ENCODE measurements at places on chromosomes 12 and 14. TPM values are rescaled to one million over a fixed set of nuclear protein-coding genes. Genes with fewer than 3 reads are reported as not detected.

DNA sequence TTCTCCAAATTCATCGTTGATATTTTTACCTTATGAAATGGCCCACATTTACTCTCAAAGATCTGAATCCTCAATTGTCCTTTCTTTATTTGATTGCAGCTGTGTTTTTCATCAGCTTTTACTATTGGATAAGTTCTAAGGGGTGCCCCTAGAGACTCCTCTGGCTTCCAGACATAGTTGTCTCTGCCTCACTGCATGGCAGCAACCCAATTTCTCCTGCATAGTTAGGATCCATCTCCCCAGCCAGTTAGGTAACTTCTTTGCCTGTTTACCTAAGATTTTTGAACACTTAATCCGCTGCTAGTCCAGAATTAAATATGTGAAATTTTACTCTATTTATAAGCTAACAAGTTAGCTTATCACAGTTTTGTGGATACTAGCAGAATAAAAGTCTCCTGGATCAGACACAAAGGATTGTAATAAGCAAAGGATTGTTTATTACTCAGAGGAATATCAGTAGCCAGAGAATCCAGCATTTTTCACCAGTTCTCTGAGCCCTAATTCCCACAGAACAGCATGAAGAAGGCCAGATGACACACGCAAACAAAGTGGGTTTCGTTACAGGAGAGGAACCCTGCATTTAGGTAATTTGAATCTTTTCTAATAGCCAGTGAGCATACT lies 101.1 kb downstream of the BBS10 start:
- DNase-seq: no peak

GRCh38 chr12:1703771-1704722 lies 13.2 kb downstream of the ADIPOR2 start:
- DNase-seq: no peak

ABHD4 gene
- 25.8 TPM for total RNA-seq

EGLN3 gene
- 2.3 TPM for total RNA-seq

DNA sequence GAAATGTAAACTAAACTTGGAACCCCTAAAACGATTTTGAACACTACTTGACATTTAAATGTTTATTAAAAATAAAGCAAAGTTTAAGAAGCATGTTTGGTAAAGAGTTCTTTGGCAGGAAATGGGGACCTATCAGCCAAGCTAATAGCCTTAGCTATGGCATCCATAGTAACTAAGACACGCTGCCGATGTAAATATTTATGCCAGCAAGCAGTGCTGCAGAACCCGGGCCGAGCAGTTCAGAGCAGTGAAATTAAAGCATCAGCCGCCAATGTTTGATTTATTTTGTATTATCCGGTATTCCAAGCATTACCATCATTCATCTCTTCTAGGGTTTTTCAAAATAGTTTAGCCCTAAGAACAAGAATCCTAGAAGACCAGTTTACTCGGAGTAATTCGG lies 61.6 kb downstream of the PPP2R5C start:
- DNase-seq: no peak

CNPY2 gene
- total RNA-seq: 84.0 TPM

DNA sequence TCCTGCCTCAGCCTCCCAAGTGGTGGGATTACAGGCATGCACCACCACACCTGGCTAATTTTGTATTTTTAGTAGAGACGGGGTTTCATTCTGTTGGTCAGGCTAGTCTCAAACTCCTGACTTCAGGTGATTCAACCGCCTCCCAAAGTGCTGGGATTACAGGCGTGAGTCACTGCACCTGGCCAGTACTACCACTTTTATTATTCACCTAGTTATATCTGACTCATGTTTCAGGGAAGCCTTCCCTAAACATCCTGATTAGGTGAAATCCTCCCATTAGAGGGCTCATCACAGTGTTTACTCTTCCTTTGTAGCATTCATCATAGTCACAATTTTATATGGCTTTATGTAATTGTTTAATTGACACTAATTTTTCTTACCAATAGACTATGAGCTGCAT lies 295.3 kb upstream of the SOX5 start:
- DNase-seq: no peak

- DNase-seq: no peak
These were observed 188.9 kb downstream of the SLC41A2 start for GRCh38 chr12:104769144-104769561.

DNA sequence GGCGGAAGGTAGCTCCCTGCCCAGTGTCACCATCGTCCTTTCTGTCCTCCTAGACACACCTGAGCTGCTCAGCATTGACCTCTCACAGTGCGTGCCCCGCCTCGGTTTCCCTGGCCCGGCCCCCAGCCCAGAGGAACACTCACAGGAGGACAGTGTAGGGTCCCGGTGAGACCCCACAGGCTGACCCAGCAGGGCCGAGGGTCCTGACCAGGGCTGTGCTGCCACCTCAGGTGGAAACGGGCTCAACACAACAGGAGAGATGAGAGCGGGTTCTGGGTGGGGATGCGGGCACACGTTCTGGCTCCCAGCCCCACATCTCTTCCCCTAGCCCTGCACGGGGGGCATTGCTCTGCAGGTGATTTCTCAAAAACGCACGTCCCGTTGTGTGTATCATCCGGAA lies 98.1 kb downstream of the PIWIL1 start:
- no peak for DNase-seq

DNA sequence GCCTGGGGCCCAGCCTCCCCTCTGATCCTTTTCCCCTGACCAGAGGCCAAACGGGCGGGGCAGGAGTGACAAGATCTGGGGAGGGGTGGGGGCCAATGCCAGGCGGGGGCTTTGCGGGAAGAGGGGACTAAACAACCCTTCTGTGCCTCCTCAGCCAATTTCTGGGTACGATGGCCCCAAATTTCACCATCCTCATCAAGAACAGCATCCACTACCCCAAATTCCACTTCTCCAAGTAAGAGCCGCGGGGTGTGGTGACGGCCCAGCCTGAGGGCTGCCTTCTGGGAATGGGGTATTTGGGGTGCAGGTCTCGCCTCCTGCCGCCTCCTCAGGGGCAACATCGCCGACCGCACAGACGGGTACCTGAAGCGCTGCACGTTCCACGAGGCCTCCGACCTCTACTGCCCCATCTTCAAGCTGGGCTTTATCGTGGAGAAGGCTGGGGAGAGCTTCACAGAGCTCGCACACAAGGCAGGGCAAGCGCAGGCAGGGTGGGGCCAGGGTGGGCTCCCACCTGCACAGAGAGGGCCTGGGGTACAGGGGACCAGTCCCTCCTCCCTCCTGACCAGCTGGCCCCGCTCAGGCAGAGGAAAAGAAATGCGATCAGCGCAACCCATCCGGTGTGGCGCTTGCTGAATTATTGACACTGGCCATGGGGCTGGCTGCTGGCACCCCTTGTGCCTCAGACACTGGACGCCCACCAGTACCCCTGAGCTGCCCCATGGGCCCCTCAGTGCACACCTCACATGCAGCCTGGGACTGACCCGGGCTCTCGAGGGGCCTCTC lies 1.7 kb downstream of the P2RX2 start:
- no peak for DNase-seq

ABCD2 gene
- total RNA-seq: not detected

DNA sequence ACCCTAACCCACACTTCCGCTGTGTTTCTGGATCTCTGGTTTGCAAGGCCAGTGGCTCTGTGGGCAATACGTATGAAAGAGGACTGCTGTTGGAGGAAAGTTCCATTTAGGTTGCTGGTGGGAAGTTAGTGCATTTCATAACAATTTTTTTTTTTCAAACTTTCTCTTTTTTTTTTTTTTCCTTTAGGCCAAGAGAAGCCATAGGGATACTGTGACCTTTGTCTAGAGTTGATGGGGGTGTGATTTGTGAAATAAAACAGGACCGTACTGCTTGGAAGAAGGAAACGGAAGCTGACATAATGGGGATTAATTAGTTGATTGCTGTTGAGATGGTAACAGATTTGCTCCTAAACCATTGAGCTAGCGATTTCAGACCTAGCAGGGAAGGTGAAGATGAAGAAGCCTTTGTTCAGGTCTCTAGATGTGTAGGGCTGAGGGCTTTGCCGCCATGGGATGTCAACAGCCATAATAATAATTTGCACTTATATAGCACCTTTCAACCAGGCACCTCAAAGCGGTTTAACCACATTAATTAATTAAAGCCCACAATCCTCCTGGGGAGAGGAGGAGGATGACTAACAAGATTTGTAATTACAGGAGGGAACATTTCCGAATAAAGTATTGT lies 315.3 kb downstream of the ZFP36L1 start:
- DNase-seq: no peak

GRCh38 chr12:81005606-81006005 lies 67.9 kb upstream of the LIN7A start:
- no peak for DNase-seq

TAS2R30 gene
- total RNA-seq: 1.6 TPM

DNA sequence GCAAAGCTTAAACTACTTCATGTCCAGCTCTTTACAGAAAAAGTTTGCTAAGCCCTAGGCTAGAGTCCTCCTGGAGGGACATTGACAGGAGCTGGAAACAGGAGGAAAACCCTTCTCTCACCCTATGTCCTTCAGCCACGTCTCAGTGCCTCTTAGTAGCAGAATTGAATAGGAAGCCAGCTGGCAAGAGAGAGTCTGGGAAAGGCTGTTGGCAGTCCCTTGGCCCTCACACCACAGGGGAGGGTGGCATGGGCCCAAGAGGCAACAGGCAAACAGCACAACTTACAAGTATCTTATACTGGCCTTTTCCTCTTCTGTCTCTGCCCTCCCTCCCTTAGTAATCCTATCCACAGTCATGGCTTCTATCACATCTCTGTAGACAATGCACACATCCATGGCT lies 27.7 kb upstream of the DHRS2 start:
- peak; percentile 89 for DNase-seq

- no peak for DNase-seq
These were observed 3.5 kb downstream of the XRCC3 start for GRCh38 chr14:103711516-103712431.

DNA sequence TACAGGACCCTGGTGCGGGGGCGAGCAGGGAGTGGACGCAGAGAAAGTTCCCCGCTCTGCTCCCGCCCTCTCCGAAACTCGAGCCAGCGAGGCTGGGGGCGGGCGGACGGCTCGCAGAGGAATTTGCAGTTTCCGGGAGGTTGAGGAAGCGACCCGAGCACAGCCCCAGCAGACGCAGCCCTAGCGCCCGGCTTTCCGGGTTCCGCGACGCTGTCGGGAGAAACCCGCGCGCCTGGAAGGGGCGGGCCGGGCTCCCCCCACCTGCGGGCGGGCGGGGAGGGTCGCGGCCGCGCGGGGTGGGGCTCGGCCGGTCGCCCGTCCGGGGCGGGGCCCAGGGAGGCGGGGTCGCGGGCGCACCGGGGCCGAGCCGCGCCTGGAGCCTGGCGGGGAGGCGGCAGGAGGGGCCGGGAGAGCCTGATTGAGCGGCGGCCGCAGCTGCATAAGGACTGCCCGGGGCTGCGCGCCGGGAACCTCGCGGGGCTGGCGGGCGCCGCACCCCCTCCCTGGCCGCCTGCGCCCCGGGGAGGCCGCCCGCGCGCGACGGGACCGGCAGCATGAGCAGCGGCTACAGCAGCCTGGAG lies at the start of gene RASSF3:
RASSF3 (plus strand) TSS at position 417 of the 581 bp plus-strand sequence; CDS start at position 555, 138 bp downstream.
- peak; percentile 78 for DNase-seq

DNA sequence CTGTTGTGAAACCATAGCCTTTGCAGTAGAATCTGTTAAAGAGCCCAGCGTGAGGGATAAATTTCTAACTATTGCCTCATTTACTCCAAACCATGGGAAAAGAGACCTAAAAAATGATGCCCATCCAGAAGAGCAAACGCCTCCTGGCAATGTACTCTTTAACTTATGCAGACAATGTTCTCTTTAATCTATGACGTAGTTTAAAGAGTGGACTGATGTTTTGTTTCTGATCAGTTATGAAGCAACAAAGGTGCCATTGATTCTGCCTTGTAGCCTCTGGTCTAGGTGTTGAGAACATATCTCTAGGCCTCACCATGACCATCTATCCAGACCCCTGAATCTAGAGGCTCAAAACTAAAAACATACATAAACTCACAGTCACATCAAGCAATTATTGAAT lies 13.4 kb downstream of the SSTR1 start:
- DNase-seq: no peak

DNA sequence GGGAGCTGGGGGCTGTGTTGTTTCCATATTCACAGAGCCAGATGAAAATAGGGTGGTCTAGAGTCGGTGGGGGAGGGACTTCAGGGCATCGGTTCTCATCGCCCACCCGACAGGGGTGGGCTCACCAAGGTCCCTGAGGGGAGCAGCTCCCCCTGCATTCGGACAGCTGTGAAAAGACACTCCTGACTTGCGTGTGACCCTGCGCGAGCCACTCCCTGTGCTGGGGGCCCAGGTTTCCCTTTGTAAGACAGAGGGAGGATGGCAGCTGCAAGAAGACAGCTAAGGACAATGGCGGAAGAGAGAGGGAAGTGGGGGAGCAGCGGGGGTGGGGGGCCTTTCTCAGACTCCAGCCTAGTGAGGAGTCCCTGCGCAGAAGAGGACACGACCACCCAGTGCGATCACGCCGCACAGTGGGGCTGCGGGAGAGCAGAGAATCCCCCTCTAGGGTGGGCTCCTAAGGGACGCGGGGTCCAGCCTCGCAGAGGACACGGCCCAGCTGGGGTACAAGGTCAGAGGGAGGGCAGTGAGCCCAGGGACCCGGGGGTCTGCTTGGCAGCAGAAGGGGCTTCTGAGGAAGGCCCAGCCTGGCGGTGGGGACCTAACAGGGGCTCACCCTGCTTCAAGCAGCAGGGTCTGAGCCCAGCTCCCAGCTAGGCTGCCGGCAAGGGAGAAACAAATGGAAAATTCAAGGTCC lies 326.9 kb upstream of the DIO3 start:
- DNase-seq: no peak

OTX2 gene
- total RNA-seq: not detected

GRCh38 chr12:1474041-1474573 lies 120.3 kb downstream of the FBXL14 start:
- no peak for DNase-seq
